GOT3 (cell line): ENCODE measurements at places on chromosomes 6 and 20.

DNA sequence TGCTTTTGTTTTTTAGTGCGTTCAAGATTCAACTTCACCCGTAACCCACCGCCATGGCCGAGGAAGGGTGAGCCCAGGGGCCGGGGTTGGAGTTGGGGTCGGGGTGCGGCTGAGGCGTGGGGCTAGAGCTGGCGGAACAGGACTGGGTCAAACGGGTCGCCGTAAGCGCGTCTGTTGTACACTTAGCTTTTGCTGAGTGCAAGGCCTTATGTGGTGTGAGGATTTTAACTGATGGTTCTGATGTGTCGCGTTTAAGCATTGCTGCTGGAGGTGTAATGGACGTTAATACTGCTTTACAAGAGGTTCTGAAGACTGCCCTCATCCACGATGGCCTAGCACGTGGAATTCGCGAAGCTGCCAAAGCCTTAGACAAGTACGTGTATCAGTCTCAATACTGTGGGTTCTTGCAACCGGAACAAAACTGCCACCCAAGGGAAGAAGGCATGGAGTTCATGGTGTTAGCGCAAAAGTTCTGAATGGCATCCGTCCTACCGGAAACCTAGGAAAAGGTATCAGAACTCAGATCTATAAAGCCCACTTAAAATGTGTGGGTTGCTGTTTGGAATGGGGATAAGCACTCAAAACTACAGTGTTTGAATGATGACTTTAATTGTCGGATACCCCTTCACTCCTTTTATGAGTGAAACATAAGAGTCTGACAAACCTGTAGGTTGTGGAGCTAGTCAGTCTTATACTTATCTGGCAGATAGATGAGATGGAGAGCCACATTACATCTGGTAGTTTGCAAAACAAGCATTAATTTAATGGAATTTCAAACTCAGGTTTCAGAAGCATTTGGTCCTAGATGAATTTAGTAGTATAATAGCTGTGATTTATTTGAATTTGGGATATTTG, 574 bp downstream of the RPS12 start:
- DNase-seq: no peak

- DNase-seq: no peak
These were observed 18.2 kb downstream of the FBXL4 start for GRCh38 chr6:98929498-98930060.

DNA sequence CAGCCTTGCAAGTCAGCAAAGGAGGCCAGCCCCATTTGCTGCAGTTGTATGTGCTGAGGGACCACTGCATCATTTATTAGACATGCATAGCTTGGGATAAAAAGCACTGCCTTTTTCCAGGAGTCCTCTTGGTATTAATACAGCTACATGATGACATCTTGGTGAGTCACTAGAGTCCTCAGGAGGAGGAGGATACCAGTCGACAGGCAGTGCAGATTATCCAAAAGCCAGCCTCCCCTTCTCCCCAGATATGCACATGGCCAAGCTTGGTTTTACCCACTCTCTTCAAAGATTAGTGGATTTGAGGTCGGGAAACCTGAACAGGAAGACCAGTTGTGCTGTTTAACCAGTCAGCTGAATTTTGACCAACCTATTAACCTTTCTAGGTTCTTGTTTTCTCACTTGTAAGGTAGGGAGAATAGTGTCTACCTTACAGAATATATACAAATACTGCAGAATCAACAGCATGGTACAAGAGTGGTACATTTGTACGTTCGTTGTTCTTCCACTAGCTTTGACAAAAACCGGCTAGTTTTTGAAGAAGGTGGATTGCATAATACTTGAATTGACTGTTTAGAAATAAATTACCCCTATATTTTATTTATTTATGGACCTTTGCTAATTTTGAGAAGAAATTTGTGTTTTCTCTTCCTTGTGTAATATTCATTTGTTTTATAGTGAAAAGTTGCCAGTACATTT, 31.9 kb downstream of the VAPB start:
- DNase-seq: no peak

- DNase-seq: no peak
These were observed 18.6 kb downstream of the RBM38 start for GRCh38 chr20:57409672-57410397.

GRCh38 chr6:52157301-52157941, 28.8 kb upstream of the IL17A start:
- DNase-seq: no peak

DNA sequence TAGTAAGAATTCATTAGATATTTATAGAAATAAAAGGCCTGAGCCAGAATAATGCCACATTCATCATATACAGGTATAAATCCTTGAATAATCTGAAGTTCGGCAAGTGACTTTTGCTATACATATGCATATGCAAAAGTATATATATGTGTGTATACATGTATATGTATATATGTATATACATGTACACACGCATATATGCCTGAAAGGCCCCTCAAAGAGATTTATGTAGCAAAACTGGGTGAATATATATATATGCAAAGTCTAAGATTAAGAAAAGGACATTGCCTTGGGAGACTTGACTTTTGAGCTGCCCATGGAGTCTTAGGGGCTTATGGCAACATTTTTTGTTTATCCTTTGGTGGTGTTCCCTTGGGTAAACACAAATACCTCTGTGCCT, 231.4 kb downstream of the BMP2 start:
- no peak for DNase-seq

GRCh38 chr6:4647414-4648365, 128.5 kb upstream of the CDYL start:
- no peak for DNase-seq

- no peak for DNase-seq
These were observed 93.4 kb downstream of the KHDRBS2 start for GRCh38 chr6:62192593-62192992.

DNA sequence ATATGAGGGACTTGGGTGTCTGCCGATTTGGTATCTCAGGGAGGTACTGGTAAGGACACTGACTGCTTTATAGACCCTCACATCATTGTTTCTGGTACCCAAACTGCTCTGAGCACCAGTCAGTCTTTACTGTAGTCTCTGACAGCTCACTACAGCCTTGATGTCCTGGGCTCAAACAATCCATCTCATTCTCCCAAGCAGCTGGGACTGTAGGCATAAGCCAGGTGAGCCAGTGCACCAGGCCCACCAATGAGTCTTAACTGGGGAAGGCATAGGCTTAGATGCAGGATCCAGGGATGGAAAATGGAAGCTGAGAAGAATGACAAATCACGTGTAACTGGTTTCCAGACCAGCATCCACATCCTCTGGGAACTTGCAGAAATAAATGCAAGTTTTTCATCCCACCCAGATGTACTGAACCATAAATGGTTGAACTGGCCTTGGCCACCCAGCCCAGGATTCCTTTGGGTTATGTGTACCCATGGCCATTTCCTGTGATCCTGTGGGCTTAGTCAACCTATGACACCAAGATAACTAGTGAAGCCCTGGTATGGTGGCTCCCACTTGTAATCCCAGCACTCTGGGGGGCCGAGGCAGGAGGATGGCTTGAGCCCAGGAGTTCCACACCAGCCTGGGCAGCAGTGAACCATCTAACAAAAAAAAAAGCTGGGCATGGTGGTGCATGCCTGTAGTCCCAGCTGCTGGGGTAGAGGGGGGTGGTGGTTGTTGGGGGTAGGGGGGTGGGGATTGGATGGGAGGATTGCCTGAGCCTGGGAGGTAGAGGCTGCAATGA, 5.8 kb downstream of the TUBB start:
- no peak for DNase-seq

- DNase-seq: no peak
These were observed 5.2 kb upstream of the TP53RK start for GRCh38 chr20:46694484-46694883.

DNA sequence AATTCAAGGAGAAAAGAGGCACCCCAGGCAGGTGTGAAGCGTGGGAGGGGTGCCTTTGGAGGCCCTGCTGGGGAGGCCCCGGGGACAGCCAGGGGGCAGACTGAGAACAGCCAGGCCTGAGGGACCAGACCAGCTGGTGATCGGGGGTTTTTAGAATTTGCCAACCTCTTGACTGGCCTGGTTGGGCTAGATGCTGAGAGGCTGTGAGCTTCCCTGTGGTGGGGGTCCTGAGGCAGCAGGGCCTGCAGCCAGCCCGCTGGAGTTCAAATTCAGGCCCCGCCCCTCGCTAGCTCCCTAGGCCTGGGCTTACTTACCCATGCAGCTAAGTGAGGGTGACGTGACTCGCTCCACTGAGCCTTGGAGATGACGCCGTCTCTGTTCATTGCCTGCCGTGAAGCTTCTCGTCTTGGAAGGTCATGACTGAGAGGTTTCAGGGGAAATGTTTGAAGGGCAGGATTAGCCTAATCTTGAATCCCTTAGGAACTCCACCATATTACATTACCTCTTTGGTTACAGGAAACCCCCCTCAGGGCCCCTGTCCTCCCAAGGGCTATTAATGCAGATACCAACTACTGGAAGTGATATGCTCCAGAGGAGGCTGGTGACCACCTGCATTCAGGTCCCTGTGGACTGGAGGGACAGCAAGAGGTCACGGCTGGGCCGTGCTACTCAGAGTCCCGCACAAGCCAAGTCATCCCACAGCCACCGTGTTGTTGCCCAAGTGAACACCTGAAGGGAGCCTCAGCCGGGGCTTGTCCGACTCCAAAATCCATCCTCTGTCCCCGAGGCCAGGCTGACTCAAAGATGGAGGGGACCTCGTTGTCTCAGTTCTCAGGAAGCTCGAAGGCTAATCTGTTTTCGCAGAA, 73.9 kb upstream of the DUSP22 start:
- DNase-seq: no peak

DNA sequence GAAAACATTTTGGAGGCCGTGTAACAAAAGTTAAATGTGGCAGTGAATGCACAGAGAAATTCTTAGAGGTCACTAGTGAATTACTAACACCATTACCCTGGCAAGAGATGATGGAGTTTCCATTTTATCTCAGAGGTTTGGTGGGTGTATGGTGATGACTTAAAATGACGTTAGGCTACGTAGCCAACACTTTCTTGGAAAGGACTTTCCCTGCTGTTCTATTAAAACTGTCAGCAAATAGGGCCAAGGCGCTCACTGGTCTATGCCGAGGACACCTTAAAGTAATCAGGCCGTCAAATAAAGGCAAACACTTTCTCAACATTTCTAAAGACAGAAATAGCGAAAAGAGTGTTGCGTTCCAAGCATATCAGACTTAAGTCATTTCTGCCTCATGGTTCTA, 160.8 kb downstream of the GMPR start:
- no peak for DNase-seq

- DNase-seq: no peak
These were observed 936.6 kb upstream of the MAP3K7 start for GRCh38 chr6:91523511-91523910.

GRCh38 chr6:15508931-15509330, 153.9 kb downstream of the DTNBP1 start:
- no peak for DNase-seq

DNA sequence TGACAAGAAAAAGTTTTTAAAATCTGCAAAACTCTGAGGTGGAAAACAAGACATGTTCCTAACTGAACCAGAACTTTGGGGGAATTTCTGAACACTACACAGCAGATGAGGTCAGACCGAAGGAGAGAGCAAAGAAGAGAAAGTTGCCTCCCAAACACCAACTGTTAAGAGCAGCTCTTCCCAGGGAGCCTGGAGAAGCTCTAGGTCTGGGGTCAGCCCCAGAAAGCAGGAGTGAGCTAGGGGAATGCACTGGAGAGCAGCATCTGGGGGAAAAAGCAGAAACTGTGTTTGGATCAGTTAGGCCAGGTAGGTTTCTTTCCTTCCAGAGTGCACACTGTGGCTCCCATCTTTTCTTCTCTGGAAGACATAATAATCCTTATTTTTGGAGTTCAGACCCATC, 41.3 kb downstream of the FKBP5 start:
- no peak for DNase-seq

DNA sequence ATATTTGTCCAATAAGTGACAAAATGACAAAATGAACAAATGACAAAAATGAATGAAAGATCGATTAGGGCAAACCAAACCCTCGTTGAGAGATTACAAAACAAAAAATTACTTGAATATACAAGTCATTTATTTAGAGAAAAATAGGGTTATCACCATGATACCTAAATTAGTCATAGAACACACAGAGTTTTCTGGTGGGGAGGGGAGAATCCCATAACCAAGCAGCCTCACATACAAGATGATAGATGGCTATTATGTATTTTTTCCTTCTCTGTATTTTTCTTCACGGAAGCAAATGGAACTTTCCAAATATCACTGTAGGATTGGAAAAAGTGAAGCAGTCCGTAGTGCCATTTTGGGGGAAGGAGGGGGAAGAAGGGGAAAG, 28.5 kb upstream of the BMP6 start:
- DNase-seq: no peak

DNA sequence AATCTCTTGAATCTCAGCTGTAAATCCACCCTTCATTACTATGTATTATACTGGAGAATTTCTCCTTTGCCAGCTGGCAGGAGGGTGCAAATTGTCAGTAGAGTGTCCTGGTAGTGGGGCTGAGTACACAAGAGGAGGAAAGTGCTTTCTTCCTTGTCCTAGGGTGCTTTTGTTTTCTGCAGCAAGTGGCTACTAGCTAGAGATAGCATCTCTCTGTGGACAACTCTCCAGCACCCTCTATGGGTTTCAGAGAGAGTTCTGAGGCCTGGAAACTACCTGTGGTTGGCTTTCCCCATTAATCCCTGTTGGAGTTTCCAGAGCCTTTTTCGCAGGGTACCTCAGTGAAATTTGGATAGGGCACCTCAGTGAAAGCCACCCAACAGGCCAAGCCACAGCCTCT, 422.5 kb upstream of the RGS17 start:
- no peak for DNase-seq

DNA sequence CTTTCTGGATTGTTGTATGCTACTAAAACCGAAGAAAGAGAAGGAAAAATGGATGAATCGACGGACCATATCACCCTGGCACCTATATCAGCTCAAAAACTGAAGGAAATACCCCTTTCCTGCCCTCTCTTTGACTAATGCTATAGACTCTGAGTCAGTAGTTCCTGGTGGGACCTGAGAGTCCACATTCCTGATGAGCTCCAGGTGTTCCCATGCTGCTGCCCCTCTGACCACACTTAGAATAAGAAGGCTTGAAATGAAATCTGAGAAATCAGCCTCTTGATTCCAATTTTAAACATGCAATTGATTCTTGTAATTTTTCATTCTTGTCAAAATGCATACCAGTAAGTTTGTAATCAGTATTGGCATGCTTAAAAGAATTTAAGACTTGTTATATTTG, 75.2 kb downstream of the PRL start:
- DNase-seq: no peak

DNA sequence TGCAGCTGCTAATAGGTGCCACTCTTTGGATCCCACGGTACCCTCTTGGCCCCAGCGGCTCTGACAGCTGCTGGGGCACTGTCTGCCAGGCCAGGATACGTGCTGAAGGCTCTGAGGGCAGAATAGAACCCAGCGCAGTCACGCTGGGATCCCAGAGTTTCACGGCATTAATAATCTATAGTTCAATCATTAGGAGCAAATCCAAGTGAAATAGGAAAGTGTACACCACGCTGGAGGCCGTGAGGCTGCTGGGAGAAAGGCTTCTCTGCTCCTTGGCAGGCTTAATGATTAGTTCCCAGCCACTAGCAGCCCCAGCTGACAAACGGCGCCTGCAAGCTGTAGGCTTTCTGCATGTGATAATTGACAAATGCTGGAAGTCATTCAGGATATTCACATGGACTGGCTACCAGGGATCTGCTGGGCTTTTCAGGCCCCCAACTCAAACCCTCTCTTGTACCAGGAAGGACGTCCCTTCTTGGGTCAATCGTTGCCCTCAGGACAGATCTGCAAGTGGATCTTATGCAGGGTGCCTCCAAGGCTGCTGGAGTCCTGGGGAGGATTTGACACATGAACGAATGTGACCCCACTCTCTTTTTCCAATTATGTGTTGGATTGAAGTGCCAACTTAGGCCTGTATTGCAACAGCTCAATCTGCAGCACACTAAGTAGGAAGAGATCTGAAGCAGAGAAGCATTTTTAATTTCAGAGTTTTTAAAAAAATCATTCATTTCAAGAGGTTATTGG, 50.1 kb upstream of the INSM1 start:
- no peak for DNase-seq

- peak; percentile 33 for DNase-seq
These were observed 26.2 kb upstream of the GATA5 start for GRCh38 chr20:62501801-62502495.
